ENCODE measurements at places on chromosomes 13 and 19.

- no peak for DNase-seq
Observed at GRCh38 chr13:73198991-73199411, 140.2 kb downstream of the KLF5 start.

DNA sequence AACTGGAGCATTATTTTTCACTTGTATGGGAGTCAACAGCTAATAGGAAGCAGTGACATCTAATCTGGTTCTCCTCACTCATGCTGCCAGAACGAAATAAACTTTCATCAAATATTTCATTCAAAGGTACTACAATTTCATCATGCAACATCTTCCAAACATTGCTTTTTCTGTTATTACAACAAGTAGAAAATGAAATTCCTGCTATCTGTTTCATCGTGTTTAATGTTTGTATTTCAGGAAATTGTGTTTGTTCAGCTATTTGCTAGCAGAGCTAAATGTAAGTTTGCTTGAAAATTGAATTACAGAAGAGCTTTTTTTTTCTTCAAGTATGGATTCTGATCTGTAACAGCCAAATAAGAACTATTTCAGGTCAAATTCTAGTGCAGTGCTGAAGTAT lies 90.1 kb downstream of the SLITRK6 start:
- DNase-seq: no peak

DNA sequence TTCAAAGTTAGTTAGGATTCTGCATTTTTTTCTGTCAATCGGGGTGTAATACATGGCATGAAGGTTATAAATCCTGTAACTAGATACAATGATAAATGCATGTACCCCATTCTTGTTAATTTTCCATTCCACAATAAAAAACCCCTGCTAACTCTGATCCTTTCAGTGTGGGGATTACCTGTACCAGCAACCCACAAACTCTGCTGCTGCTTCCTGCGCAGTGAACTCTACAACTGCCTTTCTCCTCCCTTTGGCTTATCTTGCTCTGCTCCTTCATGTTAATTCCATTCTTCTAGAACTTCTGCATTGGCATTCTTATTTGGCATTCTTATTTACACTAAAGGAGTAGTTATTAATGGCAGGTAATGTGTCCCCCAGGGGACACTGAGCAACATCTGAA lies 273.1 kb downstream of the KLF12 start:
- DNase-seq: no peak

GRCh38 chr13:44275381-44275780 lies 98.2 kb upstream of the SERP2 start:
- DNase-seq: no peak

DNA sequence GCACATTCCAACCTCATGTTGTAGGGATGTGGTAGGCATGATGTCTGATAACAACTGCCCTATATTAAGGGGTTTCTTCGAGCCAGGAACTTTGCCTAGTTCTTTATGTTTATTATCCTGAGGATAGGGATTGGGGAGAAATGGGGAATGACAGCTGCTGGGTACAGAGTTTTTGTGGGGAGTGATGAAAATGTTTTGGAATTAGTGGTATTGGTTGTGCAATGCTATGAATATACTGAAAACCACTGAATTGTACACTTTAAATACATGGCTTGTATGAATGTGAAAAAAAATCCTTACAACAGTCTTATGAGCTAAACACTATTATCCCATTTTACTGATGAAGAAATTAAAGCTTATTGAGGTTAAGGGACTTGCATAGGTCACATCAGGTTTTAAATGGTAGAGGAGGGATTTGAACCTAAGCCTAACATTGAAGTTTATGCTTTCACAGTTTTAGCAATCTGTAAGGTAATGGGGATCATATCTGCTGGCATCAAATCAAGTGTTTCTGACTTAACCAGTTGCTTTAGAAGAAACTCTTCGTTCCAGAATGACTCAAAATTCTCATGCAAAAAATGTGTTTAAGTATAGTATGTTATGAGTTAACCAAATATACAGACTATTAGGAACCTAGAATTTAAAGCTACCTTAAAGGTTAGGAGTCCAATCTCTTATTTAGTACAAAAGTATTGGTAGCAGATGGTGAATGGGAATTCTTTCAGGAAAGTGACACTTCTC lies 61.4 kb downstream of the ERCC5 start:
- DNase-seq: no peak

- DNase-seq: no peak
Observed at GRCh38 chr13:113937527-113938180, 36.2 kb downstream of the C13orf46 start.

- no peak for DNase-seq
Observed at GRCh38 chr19:23263870-23264590, 13.8 kb upstream of the ZNF724 start.

GRCh38 chr13:46168341-46168740 lies 13.6 kb downstream of the LCP1 start:
- DNase-seq: no peak

DNA sequence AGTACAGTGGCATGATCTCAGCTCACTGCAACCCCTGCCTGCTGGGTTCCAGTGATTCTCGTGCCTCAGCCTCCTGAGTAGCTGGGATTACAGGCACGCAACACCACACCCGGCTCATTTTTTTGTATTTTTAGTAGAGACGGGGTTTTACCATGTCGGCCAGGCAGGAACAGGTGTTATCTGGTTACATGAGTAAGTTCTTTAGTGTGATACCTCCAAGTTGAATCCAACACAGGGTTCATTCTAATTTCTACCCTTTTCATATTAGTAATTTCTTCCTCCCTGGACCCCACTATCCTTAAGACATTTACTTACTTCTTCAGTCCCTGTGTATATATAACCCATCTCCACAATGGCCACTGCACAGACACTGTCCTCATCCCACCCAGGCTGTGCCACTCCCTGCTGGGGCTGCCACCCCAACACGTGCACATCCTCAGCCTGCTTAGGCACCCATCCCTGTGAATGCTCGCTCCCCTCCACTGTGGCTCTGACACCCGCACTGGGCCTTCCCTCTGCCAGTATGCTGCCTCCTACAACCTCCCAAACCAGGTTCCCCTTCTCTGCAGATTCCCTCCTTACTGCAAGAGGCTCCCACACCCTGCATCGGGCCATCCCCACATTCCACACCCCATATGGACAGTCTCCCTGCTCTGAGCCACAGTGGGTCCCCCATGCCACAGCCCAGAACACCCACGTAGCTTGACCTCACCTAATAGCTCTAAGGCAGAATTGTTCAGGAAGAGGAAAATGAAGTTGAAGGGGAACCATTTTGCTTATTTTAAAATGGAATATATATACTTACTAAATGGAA lies 147.1 kb downstream of the TBC1D4 start:
- no peak for DNase-seq

GRCh38 chr19:15109768-15110417 lies 2.7 kb downstream of the SYDE1 start:
- DNase-seq: no peak

DNA sequence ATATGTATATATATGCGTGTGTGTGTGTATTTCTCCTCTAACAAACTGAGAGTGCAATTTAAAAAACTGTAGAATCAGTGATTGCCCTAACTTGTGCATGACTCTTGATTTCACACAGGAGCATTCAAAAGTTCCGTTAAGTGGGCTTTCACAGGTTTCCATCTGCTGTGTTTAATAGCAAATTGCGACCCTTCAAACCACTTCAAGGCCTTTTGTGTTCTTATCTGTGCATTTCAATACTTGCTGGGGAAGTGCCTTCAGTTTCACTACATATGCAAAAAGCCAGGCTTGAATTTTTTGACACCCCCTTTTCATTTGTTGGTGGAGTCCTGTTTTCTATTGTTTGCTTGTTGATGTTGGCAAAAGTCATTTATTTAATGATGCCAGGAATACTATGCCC lies 158.0 kb downstream of the TM9SF2 start:
- peak; percentile 18 for DNase-seq

DNA sequence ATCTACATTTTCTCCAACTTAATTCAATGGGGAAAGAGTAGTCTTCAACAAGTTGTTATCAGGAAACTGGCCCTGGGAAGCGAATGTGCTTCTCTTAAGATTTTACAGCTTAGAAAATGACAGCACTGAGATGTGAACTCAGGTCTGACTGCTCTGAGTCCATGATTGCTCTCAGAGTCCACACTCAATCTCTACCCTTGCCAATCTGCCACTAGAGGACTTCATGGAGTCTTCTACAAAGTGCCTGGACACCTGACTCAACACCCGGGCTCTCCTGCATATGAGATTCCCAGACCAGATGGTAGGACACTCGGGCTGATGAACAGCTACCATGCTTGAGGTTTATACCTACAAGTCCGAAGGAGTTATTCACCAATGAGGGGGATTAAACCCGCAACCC lies 74.8 kb downstream of the ABCC4 start:
- no peak for DNase-seq

DNA sequence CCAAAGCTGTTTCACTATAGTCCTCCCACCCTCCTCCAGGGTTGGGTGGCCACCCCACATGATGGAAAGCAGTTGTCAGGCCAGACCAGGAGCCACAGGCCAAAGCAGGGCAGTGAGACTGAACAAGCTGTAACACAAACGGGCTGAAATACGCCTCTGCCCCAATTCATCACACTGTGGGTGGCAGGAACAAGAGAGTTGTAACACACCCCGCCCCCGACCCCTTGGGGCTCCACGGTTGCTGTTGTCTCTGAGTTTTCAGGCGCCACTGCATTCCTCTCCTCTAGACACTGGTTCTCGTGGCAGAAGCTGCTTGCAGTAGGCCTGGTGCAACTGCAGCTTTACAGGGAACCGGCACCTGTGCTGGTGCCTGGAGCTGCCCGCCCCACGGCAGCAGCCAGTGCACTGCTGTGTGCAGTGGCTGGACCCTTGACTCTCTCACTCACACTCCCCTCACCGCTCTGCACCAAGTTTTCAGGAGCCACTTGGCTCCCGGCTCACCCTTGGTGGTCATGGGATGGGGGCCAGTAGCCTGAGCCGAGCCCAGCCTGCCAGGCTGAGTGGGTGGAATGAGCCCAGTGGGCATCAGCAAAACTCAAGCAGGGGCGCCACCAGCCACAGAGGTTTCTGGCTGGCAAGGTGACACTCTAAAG lies 1314.5 kb upstream of the MIR17HG start:
- DNase-seq: no peak

- no peak for DNase-seq
Observed at GRCh38 chr13:32838945-32839344, 177.3 kb upstream of the KL start.

GRCh38 chr19:7904074-7905020 lies 670 bp downstream of the MAP2K7 start:
- no peak for DNase-seq

DNA sequence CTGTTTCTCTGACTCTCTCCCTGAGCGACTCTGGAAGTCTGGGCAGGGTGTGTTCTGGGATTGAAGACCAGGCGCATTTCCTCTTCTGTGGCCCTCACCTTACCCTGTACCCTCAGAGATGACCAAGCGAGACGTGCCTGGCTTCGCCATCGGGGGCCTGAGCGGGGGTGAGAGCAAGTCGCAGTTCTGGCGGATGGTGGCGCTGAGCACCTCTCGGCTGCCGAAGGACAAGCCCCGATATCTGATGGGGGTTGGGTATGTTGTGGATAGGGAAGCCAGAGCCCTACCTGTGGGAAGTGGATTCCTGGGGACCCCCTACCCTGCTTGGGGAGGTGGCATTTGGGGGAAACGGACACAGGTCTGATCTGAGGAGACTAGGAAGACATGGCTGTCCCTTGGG lies 5.8 kb upstream of the DNM2 start:
- DNase-seq: no peak

Measured in DND-41 (cell line).